ENCODE measurements at places on chromosomes 7 and 10.

DNA sequence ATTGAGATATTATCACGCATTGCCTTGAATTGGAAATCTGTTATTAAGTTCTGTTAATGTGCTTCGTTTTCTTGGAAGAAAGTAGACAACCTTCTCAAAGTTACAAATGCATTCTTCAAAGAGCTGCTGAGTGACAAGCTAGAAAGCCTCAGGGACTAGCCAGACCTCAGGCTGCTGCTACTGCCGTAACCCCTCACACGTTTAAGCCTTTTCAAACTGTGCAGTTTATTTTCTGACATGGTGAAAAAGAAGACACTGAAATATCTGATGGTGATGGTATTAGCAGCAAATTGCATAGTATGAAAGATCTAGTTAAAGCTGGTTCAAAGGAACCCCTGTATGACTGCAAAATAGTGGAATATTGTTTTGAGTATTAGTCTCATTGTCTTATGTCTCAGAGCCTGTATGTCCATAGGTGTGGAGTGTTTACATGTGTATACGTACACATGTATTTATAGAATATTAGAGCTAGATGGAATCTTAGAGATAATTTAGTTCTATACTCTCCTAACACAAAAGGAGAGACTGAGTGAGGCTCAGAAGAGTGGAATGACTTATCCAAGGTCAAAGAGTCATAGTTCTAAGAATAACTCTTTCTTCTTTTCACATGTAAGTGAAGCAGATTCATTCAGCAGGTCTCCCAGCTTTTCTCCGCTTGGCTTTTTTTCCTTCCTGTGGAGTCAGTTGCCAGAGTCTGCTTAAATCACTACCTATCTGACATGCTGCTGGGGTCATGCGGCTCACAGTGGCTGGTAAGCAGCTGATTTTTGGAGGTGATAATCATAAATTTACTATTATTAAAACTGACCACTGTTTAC, 431.9 kb downstream of the PLXDC2 start:
- no peak for DNase-seq

- peak; percentile 13 for DNase-seq
Observed at GRCh38 chr7:51430480-51431086, 114.0 kb upstream of the COBL start.

GRCh38 chr7:66747881-66748511, 7.5 kb downstream of the RABGEF1 start:
- no peak for DNase-seq

DNA sequence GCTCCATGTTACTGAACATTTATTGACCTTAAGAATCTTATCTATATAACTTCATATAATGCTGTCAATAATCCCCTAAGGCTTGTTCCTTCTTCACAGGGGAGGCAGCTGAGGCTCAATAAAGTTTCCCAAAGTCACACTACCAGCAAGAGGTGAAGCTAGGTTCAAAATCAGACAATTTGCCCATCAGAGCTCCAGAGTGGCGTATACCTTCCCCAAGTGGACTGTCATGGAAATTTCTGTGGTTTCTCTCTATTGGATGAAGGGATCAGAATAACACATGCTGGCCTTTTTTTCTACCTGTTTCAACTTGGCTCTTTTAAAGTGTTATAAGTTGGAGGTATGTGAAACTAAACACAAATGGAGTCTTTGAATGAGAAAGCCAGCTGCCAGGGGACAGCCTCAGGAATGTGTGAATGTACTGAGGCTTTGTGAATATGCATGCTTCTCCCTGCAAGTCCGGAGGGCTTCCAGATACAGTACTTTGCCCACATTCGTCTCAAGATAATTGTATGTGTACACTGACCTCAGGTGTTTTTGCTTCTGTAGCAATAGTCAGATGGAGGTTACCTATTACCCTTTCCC, 656.3 kb upstream of the CELF2 start:
- no peak for DNase-seq

DNA sequence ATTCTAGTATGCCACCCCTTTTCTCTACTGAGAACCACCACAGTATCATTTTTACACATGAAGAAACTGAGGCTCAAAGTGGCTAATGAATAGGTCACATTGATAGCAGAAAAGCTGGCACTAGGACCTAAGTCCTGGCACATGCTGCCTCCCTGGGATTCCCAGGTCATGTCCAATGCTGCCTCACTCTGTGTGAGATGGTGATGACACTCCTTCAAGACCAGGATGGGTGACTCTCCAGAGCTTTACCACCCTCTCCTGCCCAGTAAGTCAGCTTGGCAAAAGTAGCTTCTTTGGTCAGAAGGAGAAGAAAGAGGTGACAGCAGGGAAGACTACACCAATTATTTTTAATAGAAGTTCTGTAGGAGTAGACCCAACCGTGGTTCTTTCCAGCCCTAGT, 13.3 kb upstream of the AKR1B10 start:
- no peak for DNase-seq

GRCh38 chr7:30238721-30239441, 45.5 kb upstream of the ZNRF2 start:
- no peak for DNase-seq

DNA sequence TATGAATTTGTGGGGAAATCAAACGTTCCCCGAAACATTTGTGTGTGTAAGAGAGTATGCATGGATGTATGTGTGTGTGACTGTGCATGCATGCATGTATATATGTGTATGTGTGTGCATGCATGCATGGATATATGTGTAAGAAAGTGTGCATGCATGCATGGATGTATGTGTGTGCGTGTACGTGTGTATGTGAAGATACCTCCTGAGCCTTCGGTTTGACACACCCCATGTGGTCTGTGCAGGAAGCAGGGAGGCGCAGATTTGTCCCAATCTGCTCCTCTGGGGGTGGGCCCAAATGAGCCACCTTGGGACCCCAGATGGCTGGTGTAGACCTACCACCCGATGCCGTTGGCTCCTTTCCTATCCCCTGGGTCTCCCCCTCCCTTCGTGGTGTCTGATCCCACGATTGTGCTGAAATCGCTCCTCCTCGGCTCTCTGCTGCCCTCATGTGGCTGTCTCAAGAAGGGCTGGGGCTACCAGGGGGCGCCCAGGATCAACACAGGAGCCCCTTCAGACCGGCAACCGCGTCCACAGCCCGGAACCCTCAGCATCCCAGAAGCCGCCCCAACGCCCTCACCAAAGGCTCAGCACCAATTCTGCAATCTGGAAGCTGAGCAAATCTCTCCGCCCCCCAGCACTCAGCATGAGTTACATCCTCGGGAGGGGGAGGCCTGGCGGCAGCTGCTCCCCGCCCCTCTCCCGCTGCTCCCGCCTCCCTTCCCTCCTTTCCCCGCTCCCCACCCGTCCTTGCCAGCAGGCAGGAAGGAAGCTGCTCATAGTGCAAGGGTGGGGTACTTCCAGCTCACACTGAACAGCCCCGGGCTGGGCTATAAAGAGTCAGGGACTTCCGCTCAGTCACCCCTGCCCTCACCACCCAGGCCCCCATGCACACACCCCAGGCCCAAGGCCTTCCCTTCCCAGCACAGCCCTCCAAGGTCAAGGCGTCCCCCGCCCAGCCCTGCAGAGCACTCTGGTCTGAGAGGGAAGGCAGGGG, 2.3 kb upstream of the NOS3 start:
- DNase-seq: peak; percentile 71

DNA sequence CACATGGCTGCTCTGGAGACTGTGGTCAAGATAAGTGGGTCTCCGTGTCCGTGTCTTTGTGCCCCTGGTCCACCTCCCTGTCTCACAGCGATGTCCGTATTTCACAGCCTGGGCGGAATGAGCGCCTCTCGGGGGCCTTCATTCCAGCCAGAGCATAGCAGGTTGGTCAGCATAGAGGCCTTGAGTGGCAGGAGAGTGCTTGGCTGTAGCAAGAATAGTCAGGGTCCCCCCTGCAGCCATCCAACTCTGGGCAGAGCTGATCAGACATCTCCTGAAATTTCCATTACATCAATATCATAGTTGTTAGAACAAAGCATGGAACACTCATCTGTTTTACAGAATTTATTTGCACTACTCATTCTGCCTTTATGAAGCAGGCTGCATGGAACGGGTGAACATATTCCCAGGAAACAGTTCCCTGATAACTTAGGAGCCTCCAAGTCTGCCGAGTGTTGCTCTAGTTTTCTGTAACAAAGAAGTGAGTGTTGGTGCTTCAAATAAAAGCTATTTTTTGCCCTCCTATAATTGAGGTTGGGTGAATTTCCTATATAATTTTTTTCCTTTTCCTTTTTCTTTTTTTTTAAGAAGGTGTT, 255.3 kb downstream of the INHBA start:
- DNase-seq: no peak

DNA sequence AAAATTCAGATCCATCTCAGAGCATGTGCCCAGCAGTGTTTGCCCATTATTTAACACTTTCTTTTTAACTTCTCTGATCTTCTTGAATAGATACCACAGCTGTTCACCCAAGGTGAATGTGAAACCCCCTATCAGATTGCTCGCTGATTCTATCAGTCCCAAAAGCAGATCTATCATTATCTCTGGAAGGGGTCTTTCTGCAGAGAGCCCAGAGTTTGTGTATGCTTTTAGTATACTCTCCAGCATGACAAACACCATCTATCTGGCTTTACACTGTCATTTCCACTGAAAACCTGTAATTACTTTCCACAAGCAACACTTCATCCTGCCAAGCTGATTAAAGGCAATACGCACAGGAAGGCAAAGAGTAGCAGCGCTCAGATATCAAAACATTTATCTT, 168.2 kb downstream of the CACNA2D1 start:
- no peak for DNase-seq

GRCh38 chr10:70324339-70324861, 40.6 kb upstream of the NPFFR1 start:
- DNase-seq: no peak

- no peak for DNase-seq
Observed at GRCh38 chr10:93438613-93439253, 43.4 kb downstream of the MYOF start.
